T-helper 17 cell (primary cell): ENCODE measurements at places on chromosomes 5 and 9.

- H3K4me1 ChIP-seq: peaks cover 19% of the 10 kb centered on the region
- no peak overlapping the region for H3K4me3 ChIP-seq
- no peak overlapping the region for H3K27ac ChIP-seq
Observed at GRCh38 chr5:147779694-147780093, 2.8 kb downstream of the JAKMIP2 start.

DNA sequence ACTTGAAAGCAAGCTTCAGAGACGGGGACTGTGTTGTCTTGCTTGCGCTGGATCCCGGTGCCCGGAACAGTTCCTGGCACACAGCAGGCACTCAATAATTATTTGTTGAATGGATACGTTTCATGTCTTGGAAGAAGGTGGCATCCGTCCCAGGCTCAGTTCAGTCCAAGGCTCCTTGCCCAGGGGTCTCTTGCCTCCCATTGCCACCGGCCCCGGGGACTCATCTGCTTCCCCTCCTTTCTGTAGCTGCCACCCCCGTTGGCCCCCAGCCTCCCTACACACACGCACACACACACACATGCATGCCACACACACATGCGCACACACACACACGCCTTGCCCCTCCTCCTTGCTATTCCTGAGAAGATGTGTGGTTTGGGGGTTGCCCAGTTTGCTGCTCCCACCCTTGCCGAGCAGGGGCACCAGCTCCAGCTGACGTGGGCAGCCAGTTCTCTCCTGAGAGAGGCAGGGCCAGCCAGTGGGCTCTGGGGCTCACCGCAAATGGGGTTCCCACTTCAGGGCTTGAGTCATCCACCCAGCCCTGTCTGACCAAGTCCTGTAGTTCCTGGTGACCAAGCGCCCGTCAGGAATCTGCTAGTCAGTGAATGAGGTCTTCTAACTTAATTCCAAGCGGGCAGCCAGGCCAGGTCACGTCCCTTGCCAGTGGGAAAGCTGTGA lies 41.8 kb downstream of the HK3 start:
- no peak overlapping the region for H3K27ac ChIP-seq
- no peak for DNase-seq
- H3K36me3 ChIP-seq: no peaks in the 10 kb centered on the region
- peaks cover 7% of the 10 kb centered on the region for H3K4me1 ChIP-seq
- peaks cover 29% of the 10 kb centered on the region for H3K27me3 ChIP-seq

- H3K36me3 ChIP-seq: no peaks in the 10 kb centered on the region
- no peak overlapping the region for H3K27ac ChIP-seq
- H3K27me3 ChIP-seq: no peaks in the 10 kb centered on the region
- H3K4me3 ChIP-seq: no peak overlapping the region
Observed at GRCh38 chr5:13412040-13412595, 532.4 kb downstream of the DNAH5 start.

DNA sequence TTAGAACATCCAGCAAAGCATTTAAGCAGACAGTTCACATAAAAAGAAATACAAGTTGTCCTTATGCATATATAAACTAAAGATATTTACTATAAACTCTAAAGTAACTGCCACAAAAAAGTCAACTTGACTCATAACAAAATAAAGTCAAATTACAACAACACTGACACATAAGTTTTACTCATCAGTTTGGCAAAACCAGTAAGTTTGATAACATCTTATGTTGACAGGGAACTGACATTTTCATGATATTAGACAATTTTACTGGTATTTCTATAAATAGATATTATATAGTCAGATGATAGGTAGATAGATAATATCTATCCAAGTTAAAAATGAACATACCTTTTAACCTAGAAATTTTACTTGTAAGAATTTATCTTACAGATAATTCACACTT lies 9.9 kb upstream of the TSLP start:
- no peaks in the 10 kb centered on the region for H3K4me1 ChIP-seq
- DNase-seq: no peak
- H3K27me3 ChIP-seq: peaks cover 37% of the 10 kb centered on the region
- peaks cover 6% of the 10 kb centered on the region for H3K36me3 ChIP-seq
- no peak overlapping the region for H3K4me3 ChIP-seq

- H3K27ac ChIP-seq: no peak overlapping the region
- no peaks in the 10 kb centered on the region for H3K36me3 ChIP-seq
- no peak overlapping the region for H3K4me3 ChIP-seq
- H3K27me3 ChIP-seq: peaks cover 47% of the 10 kb centered on the region
- no peak for DNase-seq
- H3K4me1 ChIP-seq: peaks cover 2% of the 10 kb centered on the region
Observed at GRCh38 chr5:78627175-78627574, 21.4 kb downstream of the LHFPL2 start.

DNA sequence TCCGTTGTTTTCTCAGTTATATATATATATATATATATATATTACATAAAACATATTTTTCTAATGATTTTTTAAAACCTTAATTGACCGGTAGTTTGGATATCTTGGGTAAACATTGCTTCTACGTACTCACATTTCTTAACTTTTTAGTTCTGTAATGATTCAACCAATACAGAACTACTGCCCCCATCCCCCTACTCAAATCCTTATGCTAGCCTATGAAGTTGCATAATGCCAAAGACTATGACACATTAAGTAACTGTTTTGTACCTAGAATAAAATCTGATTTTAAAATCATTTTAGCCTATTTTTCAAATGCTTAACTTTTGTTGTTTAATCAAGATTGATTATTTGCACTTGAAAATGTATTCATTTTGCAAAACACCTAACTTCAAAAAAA lies 4.4 kb upstream of the FST start:
- no peak for DNase-seq
- peaks cover 76% of the 10 kb centered on the region for H3K27me3 ChIP-seq
- no peak overlapping the region for H3K27ac ChIP-seq
- H3K4me3 ChIP-seq: no peak overlapping the region
- peaks cover 9% of the 10 kb centered on the region for H3K36me3 ChIP-seq
